ENCODE measurements at places on chromosomes 5 and 9.
A peak's percentile ranks its signal among the peaks of the same experiment; 100 is the strongest.

DNA sequence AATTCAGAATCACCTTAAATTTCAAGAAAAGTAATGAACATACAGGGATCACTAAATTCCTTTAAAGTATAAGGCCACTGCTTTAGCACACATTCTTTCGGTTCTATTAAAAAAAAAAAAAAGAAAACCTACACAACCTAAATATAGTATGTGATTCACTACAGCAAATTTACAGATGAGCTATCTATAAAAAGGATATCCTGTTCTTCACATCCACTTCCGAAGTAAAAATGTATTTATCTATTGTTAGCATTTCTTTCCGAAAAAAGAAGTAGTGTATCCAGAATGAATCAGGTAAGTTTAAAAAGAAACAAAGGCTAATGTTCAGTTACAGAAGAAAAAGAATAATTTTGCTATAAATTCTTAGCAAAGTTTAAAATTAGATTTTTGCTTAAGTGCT lies 70.2 kb downstream of the ECPAS start:
- no peak for DNase-seq

DNA sequence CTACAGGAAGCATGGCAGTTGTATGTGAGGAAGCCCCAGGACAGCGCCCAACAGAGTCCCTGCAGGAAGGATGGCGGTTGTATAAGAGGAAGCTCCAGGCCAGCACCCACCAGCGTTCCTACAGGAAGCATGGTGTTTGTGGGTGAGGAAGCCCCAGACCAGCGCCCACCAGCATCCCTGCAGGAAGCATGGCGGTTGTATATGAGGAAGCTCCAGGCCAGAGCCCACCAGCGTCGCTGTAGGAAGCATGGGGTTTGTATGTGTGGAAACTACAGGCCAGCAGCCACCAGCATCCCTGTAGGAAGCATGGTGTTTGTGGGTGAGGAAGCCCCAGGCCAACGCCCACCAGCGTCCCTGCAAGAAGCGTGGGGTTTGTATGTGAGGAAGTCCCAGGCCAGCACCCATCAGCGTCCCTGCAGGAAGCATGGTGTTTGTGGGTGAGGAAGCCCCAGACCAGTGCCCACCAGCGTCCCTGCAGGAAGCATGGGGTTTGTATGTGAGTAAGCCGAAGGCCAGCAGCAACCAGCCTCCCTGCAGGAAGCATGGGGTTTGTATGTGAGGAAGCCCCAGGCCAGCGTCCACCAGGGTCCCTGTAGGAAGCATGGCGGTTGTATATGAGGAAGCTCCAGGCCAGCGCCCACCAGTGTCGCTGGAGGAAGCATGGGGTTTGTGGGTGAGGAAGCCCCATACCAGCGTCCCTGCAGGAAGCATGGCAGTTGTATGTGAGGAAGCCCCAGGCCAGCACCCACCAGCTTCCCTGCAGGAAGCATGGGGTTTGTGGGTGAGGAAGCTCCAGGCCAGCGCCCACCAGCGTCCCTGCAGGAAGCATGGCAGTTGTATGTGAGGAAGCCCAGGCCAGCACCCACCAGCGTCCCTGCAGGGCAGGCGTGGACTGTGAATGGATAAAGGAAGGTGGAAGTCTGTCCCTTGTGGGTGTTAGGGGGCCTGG lies 79.0 kb downstream of the DAP start:
- peak; percentile 78 for DNase-seq

- no peak for DNase-seq
Observed at GRCh38 chr9:127185181-127185580, 62.7 kb upstream of the ANGPTL2 start.

DNA sequence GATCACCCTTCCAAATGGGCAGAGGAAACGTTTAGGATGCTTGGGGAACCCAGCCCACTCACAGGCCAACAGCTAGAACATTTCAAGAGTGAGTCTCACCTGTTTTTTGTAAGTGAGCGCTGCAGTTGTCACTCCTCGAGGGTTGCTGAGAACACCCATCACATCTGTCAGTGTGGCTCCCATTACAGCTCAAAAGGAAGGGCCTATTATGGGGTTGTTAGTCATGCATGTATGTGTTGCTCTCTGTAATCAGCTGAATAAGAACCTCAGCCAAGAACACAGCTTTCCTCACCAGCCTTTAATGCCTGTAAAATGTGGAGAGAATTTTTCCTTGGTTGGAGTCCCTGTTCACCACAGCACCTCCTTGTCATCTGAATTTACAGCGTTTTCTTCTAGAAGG lies 196.3 kb upstream of the KLF4 start:
- DNase-seq, result no peak

- peak; percentile 55 for DNase-seq
Observed at GRCh38 chr9:136944212-136944518, 373 bp downstream of the FBXW5 start.

DNA sequence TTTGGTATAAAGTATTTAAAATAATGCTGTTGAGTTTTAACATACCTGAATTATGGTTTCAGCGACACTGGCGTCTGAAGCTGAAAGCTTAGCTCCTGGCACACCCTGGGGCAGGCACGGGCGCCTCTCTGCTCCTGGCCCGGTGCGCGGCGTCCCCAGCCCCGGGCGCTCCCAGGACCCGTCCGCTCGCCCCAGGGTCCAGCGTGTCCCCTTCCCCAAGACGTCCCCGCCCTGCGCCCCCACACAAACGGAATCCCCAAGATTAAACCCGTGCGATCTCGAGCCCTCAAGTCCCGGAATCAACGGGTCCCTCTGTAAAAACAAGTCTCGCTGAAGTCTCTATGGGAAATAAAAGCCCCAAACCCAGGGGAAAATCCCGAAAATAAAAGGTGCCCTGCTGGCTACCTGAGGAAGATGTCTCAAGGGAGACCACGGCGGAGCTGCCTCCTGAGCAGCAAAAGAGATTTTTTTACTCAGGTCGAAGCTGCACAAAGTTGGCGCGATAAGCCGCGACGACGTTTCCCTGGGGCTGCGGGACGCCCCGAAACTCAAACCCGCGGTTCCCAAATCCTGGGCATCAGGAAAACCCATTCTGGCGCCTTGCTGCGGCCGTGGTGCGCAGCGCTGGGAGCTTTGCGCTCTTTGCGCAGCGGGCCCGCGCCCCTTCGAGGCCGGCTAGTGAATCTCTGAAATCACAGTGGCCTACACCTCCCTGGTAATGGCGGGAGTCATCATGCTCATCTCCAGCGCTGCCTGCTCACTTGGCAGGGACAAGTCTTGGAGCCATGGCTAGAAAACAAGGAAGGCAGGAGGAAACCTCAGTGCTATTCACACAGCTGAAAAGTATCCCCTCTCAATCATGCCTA lies 6.3 kb upstream of the IFNA8 start:
- DNase-seq, result no peak

GRCh38 chr9:108468364-108468763 lies 387.4 kb downstream of the ACTL7B start:
- DNase-seq, result peak; percentile 72

- DNase-seq, result no peak
Observed at GRCh38 chr9:126415741-126416370, 89.2 kb downstream of the MVB12B start.

GRCh38 chr9:24011009-24011717 lies 185.1 kb upstream of the ELAVL2 start:
- DNase-seq, result no peak

DNA sequence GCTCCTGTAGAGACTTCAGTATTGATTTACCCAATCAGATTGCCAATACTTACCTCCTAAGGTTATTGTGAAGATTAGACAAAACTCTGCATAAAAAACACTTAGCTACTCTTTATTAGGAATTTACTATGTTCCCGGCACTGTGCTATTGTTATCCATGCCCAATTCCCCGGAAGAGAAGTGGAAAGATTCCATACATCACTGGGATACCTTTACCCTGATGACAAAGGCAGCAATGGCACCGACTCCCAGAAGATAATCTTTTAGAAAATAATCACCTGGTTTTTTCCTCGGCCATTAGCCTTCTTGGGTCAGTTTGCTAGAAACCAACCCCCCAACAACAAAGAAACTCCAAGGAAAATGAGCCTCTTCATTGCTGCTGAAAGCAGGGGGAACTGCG lies 226.0 kb downstream of the SNX18 start:
- DNase-seq, result no peak

- no peak for DNase-seq
Observed at GRCh38 chr5:126274076-126274762, 149.0 kb upstream of the GRAMD2B start.

- DNase-seq, result peak; percentile 91
Observed at GRCh38 chr5:143554187-143554717, 150.8 kb upstream of the NR3C1 start.

DNA sequence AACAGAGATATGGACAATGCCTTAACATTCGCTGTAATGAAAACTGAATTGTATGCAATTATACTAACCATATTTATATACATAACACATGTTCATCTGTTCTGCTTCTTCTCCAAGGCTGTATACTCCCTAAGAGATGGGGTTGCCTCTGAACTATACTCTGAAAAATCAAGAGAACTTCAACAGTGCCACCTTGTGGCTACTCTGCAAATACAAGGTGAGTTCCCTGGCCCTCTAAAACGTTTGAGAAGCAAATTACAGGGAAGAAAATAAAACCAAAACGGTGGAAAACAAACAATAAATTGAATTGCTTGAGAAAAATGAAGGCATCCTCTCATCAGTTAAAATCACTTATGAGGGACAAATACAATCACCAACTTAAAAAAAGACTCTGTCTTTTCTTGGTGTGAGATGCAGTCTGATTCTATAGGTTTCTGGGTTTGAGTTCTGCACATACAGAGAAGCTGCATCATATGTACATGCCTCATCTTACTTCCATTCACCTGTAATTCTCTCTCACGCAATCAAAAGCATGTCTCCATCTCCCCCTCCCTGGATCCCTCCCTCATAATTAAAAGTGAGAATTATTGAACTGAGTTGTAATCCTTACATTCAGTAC lies 98.6 kb downstream of the FBXW11 start:
- peak; percentile 72 for DNase-seq

GRCh38 chr9:13513716-13514444 lies 234.4 kb upstream of the MPDZ start:
- no peak for DNase-seq

- DNase-seq, result peak; percentile 90
Observed at GRCh38 chr9:136847826-136848392, 1.3 kb upstream of the PHPT1 start.

DNA sequence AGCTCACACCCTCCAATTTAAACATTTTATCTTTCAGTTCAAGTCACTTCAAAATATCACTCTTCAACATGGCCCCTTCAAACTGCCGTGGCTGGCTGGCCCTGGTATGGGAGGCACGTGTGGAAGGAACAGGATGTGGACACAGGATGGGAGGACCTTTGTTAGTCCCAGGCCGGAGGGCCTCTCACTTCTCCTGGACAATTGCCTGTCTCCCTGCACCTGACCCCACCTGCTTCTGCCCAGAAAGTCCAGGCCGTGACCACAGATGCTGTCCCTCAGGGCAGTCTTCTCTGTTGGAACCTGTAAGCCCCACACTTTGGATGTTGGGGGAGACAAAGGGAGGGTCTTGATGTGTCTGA lies 19.4 kb downstream of the AMBP start:
- DNase-seq, result no peak

DNA sequence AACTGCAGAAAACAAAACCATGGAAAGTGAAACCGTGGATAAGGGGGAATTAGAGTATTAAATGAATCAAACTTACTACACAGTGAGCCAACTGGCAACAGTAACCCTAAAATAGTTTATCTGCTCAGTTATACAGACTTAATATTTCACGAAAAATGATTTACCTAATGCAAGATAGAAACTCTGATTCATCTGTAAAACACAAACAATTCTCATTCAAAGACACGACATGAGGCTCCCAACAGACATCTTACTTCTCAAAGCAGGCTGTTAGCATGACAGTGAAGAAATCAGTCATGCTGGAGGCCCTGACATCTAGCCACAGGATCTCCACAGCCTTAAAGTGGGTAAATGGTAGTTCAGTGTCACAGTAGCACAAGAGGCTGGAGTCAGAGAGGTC lies 131.2 kb downstream of the FBN2 start:
- DNase-seq, result no peak

- peak; percentile 58 for DNase-seq
Observed at GRCh38 chr9:125527471-125528002, 179.5 kb downstream of the MAPKAP1 start.

DNA sequence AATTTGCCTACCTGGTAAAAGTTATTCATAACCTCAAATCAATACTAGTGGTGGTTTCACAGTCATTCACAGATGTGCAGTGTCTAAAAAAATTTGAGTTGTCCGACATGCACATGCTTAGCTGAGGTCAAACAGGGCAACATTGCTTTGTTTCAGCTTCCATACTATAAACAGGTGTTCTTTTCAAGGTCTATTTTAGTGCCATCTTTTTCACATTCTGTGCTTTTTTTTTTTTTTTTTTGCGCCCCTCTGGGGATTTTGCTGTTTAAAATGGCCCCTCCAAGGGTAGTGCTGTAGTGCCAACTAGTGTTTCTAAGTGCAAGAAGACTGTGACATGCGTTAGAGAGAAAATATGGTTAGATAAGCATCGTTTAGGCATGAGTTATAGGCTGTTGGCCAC lies 14.5 kb downstream of the PHAX start:
- no peak for DNase-seq

DNA sequence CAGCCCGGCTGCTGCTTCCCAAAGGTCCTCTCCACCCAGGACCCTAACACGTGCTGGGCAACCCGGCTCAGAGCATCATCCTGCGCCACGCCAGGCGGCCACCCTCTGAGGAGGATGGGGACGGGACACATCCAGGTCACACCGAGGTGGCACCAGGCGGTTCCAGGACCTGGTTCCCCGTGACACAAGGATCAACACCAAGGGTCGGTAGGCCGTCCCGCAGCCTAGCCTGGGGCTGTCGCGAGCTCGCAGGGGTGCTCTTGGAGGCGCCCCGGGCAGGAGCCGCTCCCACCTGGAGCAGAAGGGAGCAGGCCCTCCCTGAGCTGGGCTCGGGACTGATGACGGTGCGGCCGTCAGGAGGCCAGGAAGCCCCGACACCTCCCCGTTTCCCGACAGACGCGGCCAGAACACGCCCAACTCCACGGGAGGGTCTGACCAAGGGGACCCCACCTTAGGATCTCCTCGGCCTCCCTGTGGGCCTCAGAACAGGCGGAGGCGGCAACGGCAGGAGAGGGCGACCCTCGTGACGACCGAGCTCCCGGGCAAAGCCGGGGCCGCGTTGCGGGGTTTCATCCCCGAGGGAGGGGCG lies 6.3 kb downstream of the EXD3 start:
- no peak for DNase-seq

DNA sequence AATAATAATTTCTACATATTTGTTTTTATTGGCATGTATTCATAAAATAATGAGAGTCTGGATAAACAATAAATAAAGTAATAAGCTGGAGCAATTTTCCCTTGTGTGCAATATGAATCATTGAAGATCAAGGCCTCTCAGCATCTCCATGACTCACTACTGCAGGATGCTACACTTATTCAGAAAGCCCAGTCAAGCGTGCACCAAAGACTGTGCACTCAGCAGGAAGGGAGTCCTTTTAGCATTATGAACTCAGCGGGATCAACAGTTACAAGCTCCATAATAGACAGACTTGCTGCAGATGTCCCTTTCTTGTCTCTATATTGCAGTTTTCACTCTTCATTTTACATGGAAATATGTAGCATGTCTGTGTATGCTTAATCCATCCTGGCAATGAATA lies 485.3 kb downstream of the CDH9 start:
- no peak for DNase-seq

- DNase-seq, result no peak
Observed at GRCh38 chr9:96641514-96641913, 13.6 kb downstream of the PRXL2C start.

- no peak for DNase-seq
Observed at GRCh38 chr5:64285188-64286130, 119.8 kb downstream of the RNF180 start.
